ENCODE measurements at places on chromosomes 16 and 17. TPM values are rescaled to one million over a fixed set of nuclear protein-coding genes. Genes with fewer than 3 reads are reported as not detected.

DNA sequence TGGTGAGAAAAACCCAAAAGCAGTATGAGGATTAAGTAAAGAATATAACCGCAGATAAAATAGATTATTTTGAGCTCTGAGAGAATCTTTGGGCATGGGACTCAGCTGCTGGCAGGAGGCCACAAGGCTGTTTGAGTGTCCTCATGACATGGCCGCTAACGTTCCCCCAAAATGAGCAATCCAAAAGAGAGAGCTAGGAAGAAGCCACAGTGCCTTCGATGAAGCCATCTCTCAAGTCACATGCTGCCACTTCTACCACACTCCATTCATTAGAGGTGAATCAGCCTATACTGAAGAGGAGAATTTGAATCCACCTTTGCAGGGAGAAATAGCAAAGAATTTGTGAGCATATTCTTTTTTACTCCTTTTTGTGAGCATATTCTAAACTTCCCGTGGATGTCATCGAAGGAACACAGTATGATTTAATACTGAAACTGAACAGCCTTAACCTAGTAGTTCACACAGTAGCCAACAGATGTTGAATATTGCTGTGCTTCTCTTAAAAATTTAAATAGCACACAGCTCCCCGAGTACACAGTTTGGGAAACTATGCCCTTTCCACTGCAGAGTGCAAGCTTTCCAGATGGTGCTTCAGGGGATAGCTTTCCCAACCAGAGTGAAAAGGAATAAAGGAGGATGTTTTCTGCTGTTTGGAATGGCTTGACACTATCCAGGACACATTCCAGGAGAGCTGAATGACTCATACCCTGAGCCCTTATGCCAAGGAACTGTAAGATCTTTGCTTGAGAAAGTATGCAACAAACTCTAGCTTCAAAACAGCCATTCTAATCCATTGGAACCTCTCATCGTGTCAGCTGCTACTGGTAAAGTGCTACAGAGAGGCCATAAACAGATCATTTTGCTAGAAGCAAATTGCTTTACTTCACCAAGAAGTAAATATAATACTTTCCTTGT is 33.9 kb downstream of the ANKFY1 start:
- DNase-seq, result no peak

DNA sequence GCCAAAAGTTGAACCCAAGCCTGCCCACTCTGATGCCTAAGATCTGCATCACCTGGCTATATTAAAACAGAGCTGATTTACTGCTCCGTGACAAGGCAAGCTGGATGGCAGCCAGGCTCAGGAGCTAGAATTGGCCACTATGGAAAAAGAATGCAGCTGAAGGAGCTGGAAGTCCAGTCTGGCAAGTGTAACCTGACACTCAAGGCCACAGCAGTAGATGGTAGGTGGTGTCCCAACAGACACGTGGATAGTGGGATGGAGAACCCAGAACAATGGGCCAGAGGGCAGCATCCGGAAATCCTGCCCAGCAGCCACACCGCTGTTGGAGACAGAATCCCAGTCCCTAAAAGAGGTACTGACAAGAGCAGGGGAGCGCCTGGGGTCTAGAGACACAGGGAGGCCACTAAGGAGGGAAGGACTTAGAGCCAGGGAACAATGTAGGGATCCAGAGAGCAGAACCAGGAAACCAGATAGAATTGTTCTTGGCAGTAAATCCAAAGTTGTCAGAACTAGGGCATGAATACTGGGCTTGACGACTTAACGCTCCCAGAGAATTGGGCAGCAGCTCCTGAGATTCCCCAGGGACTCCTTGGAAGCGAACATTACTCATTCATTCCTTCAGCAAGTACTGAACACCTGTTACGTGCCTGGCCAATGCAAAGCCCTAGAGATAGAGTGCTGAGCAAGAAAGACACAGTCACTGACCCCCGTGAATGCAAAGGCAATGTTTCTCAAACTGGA is 85.7 kb downstream of the CDYL2 start:
- DNase-seq, result no peak

- no peak for DNase-seq
Observed at GRCh38 chr17:76682296-76682695, 28.5 kb downstream of the MXRA7 start.

GRCh38 chr17:44071198-44071520 is 624 bp downstream of the G6PC3 start:
- DNase-seq, result no peak

DNA sequence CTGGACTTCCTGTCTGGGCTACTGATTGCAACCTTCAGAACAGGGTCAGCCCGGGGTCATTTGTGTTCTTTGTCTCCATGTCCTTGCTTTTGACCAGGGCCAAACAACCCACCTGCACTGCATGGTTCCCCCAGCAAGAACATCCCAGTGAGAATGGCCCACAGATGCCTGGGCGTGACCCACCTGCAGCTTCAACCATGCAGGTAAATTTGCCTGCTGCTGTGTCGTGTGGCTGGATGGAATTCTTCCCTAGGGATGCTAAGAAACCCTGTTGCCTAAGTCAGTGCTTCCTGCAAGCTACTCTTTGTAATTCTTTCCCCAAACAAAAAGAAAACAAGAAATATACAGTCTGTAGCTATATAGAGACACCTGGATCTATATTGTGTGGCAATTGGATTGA is 12.5 kb downstream of the CDH13 start:
- no peak for DNase-seq

- no peak for DNase-seq
Observed at GRCh38 chr16:17333229-17333628, 137.5 kb downstream of the XYLT1 start.

DNA sequence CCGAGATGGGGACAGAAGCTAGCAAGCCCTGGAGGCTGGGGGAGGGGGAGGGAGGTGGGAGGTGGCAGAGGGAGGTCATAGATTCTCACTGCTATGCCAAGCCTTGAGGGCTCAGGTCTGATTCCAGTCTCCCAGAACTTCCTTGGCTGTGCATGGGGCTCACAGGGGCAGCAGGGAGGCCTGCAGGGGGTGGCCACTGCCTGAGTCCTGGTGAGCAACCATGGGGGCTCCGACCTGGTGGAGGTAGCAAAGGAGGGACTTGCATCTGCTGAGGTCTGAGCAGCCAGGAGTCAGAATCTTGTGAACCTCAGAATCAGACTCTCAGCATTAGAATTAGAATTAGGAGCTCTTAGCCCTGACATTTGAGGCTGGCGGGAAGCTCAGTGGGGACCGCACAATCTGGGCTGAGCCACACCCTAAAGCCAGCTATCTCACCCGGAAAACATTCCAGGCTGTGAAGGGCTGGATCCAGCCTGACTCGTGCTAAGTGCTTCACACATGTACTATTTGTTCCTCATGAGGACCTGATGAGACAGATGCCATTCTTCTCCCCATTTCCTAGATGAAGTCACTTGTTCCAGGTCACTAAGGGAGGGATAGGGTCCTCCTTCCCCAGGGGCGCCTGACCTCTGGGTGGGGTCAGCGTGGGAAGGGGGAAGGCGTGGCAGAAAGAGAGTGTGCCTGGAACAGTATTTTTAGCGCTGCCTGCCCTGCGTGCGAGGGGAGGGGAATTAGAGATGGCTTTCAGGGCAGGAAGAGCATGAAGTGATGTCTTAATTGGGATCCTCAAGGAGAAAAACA is 17.3 kb upstream of the KCNJ12 start:
- no peak for DNase-seq

The LITAFD gene
- polyA plus RNA-seq, result 0.36 TPM

The KRT15 gene
- 1.3 TPM for polyA plus RNA-seq

DNA sequence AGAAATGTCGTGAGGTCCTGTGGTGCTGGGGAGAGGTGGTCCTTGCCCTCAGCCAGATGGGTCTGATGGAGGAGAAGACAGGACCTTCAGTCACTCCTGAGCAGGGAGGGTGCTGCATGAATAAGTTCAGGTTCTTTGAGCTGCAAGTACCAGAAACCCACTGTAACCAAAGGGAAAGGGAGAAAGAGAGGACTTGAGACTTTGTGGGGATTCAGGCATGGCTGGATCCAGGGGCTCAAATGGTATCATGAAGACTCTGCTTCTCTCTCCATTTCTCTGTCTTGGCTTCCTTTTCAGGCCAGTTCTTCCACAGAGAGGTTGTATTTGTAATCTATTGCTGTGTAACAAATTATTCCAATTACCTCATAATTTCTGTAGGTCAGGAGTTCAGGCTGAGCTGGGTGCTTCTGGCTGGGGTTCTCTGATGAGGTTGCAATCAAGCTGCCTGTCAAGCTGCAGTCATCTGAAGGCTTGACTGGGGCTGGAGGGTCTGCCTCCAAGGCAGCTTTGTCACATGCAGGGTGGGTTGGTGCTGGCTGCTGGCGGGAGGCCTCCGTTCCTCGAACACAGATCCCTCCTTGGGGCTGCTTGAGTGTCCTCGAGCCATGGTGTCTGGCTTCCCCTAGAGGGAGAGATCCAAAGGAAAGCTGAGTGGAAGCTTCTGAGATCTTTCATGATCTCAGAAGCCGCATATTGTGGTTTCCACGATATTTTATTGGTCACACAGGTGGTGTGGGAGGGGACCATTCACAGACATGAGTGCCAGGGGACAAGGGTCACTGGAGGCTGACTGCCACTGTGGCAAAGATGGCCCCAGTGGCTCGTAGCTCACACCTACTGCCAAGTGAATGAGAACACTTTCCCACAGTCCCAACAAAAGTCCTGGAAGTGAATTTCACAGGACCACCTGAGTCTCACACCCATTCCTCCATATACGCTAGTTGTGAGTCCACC is 5.9 kb upstream of the ADCY7 start:
- DNase-seq, result no peak

The MYADML2 gene
- polyA plus RNA-seq, result 0.36 TPM

The HIGD1B gene
- 1.9 TPM for polyA plus RNA-seq

GRCh38 chr16:23962001-23962400 is 126.2 kb downstream of the PRKCB start:
- DNase-seq, result no peak

The ARHGDIG gene
- polyA plus RNA-seq, result 4.2 TPM

- no peak for DNase-seq
Observed at GRCh38 chr17:15957206-15957605, 12.3 kb downstream of the ADORA2B start.

GRCh38 chr16:23351360-23351759 is 49.3 kb downstream of the SCNN1B start:
- DNase-seq, result no peak

The SPATA32 gene
- 0.09 TPM for polyA plus RNA-seq

GRCh38 chr17:69723741-69724140 is 309.2 kb downstream of the MAP2K6 start:
- DNase-seq, result no peak

- DNase-seq, result no peak
Observed at GRCh38 chr17:29238133-29238850, 8.4 kb upstream of the CRYBA1 start.

The CES3 gene
- 2.4 TPM for polyA plus RNA-seq

DNA sequence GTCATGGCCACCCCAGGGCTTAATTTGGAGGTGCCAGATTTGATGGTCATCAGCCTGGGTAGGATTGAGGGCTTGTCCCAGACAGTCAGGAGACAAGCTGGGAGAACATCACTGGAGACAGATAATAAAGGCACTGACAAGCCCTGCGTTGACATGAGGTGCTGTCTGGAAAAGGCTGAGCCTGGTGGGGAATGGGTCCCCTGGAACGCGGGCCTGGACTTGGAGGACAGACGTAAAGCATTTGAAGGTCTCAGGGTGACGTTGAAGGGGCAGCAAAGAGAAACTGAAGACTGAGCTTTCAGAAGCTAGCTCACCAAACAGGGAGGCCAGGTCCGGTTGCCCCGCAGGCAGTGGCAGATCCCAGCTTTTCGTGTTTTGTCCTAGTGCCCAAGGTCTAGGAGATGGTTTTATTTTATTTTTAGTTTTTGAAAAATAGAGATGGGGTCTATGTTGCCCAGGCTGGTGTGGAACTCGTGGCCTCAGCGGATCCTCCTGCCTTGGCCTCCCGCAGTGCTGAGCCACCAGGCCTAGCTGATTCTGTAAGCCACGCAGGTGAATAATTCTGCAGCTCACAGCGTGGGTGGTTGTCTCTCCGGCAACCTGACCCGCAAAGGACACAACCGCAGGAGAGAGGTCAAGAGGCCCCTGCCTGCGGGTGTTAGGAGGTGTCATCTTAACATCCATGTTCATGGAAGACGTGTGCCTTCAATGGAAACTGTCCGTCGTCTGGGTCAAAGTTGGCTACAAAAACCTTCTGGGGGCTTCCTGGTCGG is 37.6 kb downstream of the METRNL start:
- DNase-seq, result no peak

GRCh38 chr16:71289732-71290062 is 495 bp upstream of the CMTR2 start:
- DNase-seq, result no peak

The ODAD4 gene
- polyA plus RNA-seq, result 7.6 TPM

DNA sequence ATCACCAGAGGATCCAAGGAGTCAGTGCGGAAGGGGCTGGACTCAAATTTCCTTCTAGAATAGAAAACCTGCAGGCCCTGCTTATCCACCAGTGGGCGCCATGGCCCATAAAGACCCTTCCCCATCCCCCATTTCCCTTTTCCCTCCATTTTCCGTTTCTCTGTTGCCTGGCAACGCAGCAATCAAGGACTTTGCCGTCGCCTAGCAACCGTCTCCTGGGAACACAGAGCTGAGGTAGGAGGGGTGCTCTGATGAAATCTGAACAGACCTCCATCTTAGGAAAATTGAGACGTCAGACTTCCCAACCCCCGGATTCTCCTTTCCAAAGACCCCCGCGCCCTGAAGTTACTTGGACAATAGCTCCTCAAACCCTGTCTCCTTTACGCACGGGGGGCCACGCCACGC is 5.7 kb downstream of the DLG4 start:
- DNase-seq, result peak; percentile 96

DNA sequence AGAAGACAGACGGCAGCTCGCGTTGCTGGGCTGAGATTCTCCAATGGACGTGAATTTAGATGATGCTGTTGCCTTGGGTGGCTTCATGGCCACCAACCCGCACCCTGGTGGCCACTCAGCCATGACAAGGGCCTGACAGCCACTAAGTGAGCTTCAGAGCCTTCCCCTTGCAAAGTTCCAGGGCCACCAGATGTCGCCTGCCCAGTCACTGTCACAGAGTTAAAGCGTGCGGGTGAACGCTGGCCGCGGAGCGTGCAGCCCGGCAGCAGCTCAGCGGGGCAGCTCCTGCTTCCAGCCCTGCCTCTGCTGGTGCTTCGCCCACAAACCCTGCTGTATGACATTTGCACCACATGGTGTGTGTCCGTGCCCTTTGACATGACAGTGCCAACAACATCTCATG is 13.3 kb upstream of the KREMEN2 start:
- DNase-seq, result no peak

DNA sequence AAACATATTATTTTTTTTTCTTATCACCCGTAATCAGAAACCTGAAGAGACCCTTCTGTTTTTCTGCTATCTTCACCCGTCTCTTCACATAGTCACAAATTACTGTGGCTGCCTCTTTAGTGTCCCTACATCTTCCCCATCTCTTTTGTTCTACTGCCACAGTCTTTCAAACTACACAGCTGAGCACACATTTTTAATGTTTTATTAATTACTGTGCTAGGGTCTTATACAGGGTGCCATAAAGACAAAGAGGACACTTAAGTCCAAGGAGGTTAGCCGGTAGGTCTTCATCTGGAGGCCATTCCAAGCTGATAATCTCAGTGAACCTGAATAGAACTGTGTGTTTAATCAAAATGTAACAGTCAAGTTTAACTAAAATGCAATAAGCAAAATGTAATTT is 20.7 kb downstream of the CNTNAP4 start:
- DNase-seq, result no peak

The HSPB9 gene
- polyA plus RNA-seq, result 0.49 TPM

- no peak for DNase-seq
Observed at GRCh38 chr17:40095944-40096791, 4.2 kb downstream of the NR1D1 start.

The FOXL1 gene
- polyA plus RNA-seq, result 19.1 TPM

Data from renal pelvis (tissue), 12 donors.